ENCODE measurements at places on chromosomes 11 and 22.

- DNase-seq, result no peak
Measured at GRCh38 chr11:60942970-60943565, 8.9 kb downstream of the SLC15A3 start.

DNA sequence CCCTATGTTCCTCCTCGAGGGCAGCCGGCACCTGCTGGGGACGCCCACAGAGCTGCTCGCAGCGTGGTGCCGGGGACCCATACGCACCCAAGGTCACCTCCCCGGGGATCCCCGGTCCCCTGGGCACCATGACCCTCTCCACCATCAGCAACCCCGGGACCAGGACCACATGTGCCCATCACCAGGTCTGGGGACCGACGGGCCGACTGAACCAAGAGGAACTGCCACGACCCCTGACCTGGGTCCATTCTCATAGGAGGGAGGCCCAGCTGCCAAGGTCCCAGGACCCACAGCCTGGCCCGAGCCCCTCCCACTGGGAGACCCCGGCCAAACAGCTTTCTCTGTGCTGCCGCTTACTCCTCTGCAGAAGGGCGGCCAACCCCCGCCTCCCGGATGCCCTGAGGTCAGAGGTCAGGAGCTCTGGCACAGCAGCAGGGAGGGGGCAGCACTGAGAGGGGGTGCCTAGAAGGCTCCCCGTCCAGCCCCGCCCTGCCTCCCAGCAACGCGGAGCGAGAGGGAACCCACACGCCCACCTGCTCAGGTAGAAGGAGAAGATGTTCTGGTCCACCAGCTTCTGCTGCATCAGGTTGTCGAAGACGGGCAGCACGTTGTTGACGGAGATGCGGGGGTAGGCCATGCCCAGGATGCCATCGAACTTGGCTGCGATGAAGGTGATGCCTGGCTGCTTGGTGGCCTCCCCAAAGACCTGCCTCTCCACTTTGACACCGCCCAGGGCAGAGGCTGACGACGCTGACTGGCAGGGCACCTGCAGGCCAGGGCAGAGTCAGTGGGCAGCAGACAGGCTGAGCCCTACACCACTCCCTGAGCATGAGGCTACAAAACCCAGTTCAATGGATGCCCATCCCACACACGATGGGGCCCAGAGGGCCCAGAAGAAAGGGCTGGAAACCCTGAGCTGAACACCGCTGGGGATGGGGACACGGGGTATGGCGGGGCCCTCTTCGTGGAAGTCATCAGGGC lies 6.6 kb downstream of the CTSD start:
- DNase-seq, result no peak

GRCh38 chr11:58927393-58928106 lies 11.7 kb upstream of the GLYATL1 start:
- DNase-seq, result no peak

DNA sequence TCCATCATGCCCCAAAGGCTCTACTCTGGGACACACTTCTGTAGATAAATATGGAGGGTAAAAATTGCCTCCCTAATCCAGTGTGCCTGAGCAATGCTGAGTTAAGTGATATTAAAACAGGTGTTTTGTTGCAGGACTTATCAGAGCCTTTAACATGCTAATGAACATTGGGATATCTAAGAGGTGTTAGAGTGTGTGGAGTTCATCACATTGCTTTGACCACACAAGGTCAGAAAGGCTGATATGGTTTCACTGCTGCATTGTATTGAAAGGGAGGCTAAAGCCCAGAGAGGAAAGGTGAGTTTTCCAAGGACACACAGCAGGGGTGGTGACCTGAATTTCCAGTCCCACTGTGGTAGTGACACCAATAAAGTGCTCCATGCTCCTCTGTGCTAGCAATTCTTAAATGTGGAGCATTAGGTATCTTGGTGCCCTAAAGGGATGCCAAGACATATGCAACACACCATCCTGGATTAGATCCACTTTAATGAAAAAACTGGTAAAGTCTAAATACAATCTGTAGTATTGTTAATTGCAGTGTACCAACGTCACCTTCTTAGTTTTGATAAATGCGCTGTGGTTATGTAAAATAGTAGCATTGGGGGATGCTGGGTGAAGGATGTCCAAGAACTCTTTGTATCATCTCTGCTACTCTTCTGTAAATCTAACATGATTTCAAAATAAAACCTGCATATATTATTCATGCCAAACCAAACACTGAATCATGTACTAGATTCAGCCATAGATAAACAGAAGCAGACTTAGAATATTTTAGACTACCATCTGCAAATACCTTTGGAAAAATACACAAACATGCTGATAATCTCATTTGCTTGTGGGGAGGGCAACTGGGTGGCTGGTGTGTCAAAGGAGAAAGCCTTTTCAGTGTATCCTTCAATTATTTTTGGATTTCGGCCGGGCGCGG lies 45.8 kb downstream of the MIAT start:
- DNase-seq, result no peak

Measured in activated naive CD4-positive, alpha-beta T cell (primary cell).